ENCODE measurements at places on chromosomes 13 and 19.

DNA sequence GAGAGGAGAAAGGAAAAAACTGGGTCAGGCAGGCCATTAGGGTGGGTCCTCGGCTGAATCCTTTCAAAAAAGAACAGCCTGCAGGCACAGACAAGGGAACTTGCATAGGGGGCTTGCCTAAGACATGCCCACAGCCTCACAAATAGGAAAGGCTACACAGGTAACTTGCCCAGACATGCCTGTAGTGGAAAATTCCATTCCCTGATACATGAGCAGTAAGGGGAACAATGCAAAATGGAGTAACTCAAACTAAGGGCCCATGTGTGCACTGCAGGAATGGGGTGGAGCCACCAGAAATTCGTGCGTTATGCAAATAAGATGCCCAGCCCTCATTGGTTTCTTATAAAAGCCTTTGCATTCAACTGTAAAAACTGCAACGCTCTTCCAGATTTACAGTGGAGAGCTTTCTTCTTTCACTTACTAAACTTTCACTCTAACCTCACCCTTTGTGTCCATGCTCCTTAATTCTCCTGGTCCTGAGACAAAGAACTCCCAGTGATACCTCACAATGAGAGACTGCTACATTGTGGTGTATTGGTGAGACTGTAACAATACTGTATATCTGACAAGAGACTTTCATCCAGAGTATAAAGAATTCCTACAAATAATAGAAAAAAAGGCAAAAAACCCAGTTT lies 59.5 kb upstream of the SLITRK1 start:
- DNase-seq = no peak

DNA sequence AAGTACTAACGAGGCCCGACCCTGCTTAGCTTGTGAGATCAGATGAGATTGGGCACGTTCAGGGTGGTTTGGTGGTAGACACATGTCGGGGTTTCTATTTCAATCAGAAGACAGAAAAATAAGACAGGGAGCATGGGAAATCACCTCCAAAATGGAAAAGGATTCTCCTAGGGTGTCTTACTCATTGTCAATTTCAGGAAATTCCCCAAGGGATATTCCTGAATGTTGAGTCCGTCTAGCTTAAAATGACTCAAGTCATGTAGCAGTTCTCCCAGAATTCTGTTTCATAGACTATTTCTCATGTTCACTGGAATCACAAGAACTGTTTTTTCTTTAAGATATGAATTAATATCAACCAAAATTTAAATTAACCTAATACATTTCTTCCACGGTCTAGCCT lies 380.1 kb downstream of the EFNB2 start:
- no peak for DNase-seq

GRCh38 chr19:45069056-45069455 lies 7.2 kb downstream of the ZNF296 start:
- DNase-seq = no peak

DNA sequence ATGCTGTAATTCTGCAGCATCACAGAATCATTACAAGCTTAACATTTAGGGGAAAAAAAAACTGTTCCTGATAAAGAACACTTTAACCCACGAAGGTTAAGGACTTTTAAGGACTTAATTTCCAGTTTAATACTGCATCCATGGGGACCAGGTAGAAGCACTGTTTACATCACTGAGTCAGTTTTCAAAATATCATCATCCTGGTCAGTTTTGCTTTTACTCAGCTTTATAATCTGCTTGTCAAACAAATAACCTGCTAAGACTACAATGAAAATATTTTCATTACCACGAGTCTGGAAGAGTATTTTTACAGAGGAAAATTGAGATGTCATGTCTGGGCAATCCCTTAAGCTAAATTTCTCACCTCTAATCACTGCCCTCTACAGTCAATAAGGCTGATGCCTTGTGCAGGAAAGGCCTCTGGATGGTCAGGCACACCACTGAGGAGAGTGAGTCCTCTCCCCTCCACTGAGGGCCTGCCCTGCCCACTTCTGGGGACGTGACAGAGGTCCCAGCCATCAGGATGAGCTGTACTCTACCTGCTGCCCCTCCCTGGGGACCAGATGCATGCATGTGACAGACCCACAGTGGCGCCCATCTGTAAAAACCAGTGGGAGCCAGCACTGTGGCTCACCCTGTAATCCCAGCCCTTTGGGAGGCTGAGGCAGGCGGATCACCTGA lies 31.0 kb downstream of the FOXO1 start:
- DNase-seq = no peak

DNA sequence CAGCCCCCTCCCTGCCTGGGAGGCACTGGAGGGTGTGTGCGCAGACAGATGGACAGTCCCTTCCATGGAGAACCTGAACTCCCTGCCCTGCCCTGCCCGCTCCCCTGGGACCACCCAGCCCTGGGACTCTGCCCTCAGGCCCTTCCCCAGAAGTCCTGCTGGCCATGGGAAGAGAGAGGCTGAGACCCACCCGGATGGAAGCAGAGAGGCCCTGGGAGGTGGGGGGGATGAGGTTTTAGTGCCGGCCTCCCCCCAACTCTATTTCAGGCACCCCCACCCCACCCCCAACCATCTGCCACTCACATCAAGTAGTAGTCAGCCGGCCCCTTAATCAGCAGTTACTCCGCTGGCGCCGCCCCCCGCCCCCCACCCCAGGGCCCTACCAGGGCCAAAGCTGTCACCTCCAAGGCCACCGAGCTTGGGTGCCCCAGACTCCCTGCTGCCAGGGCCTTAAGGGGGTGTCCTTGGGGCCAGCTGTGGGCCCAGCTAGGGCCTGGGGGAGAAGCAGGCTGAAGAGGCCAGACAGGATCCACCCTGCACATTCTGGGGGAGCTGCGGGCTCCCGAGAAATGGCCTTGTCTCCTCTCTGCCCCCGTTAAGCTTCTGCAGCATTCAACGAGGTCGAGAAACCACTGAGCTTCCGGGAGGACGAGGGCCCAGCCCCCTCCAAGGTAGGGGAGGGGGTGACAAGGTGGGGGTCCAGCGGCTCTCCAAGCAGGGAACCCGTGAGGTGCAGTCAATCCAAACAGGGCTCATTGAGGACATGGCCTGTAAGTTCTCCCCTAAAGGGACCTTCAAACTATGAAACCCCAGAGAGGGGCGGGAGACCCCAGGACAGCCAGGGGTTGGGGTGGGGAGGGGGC lies 17.4 kb downstream of the NMRK2 start:
- DNase-seq = no peak

DNA sequence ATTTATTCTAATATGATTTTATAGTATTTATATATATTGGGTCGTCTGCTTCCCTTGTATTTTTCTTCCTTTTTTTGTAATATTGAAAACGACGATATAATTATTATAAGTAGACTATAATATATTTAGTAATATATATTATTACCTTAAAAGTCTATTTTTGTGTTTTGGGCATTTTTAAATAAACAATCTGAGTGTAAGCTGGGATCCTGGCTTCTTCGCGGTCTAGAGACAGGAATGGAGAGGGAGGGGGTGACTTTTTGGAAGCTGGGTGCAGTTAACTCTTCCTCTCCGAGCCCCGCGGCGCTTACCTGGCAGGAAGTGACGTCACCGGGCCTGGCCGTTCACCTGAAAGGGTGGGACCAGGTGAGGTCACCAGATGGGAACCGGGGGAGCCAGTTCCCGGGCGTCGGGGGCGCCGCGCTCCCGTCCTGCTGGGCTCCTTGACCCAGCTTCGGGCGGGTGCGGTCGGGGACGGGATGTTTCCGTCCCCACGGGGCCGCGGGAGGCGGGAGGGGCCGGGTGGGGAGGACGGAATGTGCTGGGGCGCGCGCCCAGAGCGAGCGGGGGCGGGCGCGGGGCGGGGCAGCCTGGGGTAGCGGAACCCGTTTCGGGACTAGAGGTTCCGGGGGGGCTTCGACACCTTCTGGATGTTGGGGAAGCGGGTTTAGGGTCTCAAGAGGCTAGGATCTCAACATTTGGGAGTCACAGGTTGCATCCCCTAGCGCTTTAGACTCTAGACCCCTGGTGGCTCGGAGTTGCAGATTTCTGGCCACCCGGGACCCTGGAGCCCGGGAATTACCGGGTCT lies 2.8 kb downstream of the ZFP36 start:
- no peak for DNase-seq

DNA sequence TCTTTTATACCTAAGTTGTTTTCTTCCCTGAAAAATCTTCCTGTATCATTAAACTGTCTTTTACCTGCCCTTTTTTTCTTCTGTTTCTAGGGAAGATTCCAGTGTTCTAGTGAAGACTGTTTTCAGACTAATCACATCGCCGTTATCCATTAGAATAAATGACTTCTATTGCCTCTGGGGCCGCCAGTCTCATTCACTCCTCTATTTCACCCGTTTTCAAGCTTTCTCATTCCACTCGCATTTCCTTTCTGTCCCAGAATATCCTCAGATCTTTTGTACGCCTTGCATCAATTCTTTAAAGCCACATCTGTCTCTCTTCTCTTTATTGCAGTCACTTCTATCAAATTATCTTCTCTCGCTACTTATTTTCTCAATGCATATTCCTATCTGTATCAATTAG lies 1035.6 kb upstream of the MIR17HG start:
- DNase-seq = no peak

Measured in nucleus accumbens (tissue), 56 donors.